Naive thymus-derived CD4-positive, alpha-beta T cell (primary cell): ENCODE measurements at places on chromosomes 6 and 20.

DNA sequence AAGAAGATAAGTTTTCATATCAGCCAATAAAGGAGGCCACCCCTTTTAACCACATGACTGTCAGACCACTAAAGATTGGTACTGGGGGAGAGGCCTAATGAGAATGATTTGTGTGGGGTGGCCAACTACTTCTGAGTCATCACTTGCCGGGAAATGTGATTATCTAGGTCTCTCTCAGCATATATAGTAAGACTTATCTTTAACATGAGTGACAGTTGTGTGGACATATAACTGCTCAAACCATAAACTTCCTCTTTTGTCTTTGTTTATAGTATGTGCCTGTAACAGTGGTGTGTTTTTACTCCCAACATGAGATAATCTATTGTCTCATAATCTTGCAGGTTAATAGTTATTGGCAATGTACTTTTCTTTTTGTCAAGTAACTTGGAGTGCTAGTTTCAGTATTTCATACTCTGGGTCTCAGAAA is 312.4 kb downstream of the CDKAL1 start:
- no peak for DNase-seq

DNA sequence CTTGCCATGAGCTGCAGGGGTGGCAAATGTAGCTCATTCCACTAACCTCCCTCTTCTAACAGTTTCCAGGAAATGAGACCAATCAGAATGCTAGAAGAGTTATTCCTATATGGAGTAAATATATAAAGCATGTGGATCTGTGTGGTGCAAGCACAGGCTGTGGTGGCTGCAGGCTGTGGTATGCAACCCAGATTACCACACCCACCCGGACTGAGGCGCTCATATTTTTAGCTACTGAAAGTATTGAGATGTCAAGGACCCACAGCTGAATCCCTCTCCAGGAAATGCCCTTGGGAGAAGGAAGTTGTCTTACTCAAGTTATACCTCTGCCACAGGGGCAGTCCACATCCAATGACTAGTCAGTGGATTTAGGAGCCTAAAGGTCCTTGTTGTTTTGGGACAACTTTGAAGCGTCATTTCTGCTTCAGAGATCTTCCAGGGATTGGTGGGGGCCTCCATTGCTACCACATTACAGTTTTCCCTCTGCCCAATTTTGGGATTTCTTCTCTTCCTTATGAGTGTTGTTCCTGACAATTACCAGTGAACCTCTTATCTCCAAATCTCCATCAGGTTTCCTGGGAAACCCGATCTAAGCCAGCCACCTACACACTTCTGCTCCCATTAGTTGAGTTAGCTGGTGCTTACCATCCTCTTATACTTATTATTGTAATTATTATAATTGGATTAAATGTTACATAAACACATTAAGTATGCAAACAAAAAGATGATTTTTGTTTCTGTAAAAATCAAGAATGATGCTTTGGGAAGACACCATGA is 12.1 kb upstream of the REPS1 start:
- DNase-seq = no peak

DNA sequence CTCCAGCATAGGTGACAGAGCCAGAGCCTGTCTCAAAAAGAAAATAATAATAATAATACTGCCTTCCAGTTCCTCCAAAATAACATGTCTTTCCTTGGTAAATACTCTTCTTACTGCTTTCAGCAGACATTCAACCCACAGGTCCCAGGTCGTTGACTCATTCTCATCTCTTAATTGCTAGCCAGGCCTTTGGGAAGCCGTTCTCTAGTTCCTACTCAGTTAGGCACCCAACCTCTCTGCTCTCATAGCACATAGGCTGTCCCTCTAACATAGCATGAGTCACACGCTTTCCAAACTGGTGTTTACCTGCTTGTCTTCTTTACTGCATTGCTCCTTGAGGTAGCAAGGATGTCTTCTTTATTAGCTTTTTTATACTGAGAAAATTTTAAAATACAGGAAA is 98.8 kb downstream of the LAMA2 start:
- no peak for DNase-seq

- DNase-seq = peak; percentile 2
Measured at GRCh38 chr6:42450477-42451332, 1.0 kb downstream of the TRERF1 start.
